ENCODE measurements at places on chromosomes 3 and 15. TPM values are rescaled to one million over a fixed set of nuclear protein-coding genes. Genes with fewer than 3 reads are reported as not detected.

Gene STAG1
- total RNA-seq: 28.3 TPM

GRCh38 chr15:79190093-79190492 is 92.4 kb upstream of the ANKRD34C start:
- no peak for DNase-seq

GRCh38 chr3:73459711-73460110 is 165.0 kb downstream of the PDZRN3 start:
- no peak for DNase-seq

GRCh38 chr3:156808025-156808424 is 18.1 kb upstream of the LEKR1 start:
- no peak for DNase-seq

- no peak for DNase-seq
These were observed 12.4 kb downstream of the LAMP3 start for GRCh38 chr3:183149915-183150750.

Gene TMEM207
- total RNA-seq: not detected

- DNase-seq: no peak
These were observed 49.6 kb downstream of the SPSB4 start for GRCh38 chr3:141100531-141101320.
